ENCODE measurements at places on chromosomes 5 and 9. TPM values are rescaled to one million over a fixed set of nuclear protein-coding genes. Genes with fewer than 3 reads are reported as not detected.

DNA sequence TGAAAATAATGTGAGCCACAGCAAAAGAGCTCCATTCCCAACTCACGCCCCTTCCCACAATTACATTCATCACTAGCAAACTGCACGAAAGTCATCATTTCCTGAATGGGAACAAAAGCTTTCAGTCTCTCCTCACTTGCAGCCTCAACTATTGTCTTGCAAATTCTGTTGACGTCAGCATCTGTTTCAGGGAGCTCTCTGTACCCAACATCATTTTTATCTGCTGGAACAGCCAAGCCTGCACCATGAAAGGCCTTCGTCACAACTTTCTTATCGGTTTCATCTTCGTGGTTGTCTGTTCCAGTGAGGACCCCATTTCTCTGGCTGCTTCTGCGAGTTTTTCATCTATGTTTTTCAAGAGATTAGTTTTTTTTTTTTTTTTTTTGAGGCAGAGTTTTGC, 14.3 kb upstream of the RNF130 start:
- no peak for DNase-seq

The FOXD4L5 gene
- 0.08 TPM for total RNA-seq

- no peak for DNase-seq
Measured at GRCh38 chr5:54904425-54904824, 81.0 kb downstream of the ESM1 start.

- DNase-seq = no peak
Measured at GRCh38 chr5:93708442-93708841, 33.0 kb downstream of the POU5F2 start.

DNA sequence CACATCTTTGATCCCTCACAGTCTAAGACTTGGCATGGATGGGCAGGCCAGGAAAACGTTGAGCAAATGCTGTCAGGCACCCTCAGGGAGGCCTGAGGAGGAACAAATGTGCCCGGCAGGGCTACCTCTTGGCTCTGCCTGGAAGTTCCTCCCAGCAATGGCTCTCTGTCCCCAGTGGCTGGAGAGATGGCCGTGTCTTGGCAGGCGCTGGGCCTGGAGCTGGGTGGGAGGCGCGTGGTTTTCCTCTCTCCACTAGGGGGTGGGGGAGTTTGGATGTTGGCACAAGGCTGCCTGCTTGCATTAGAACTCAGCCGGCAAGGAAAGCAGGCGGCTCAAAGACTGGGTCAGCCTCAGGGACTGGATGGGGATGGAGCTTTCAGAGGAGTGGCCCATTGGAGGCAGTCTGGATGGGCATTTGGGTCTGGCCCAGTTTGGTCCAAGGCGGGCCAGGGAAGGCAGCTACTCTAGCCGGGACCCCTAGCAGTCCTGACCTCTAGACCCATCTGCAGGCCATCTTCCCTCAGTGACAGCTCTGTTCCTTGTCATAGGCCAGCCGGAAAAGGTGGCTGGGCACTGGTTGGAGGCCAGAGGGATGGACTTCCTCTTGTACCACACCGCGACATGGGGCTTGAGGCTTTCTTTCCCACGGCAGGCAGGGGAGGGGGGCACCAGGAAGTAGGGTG, 68.2 kb upstream of the STC2 start:
- no peak for DNase-seq

GRCh38 chr5:65907135-65907534, 19.2 kb upstream of the ERBIN start:
- DNase-seq = no peak

GRCh38 chr5:172943283-172943841, 15.9 kb upstream of the RPL26L1 start:
- no peak for DNase-seq

GRCh38 chr9:127767909-127768331, 10.5 kb downstream of the SH2D3C start:
- no peak for DNase-seq

The NADK2 gene
- 31.3 TPM for total RNA-seq

DNA sequence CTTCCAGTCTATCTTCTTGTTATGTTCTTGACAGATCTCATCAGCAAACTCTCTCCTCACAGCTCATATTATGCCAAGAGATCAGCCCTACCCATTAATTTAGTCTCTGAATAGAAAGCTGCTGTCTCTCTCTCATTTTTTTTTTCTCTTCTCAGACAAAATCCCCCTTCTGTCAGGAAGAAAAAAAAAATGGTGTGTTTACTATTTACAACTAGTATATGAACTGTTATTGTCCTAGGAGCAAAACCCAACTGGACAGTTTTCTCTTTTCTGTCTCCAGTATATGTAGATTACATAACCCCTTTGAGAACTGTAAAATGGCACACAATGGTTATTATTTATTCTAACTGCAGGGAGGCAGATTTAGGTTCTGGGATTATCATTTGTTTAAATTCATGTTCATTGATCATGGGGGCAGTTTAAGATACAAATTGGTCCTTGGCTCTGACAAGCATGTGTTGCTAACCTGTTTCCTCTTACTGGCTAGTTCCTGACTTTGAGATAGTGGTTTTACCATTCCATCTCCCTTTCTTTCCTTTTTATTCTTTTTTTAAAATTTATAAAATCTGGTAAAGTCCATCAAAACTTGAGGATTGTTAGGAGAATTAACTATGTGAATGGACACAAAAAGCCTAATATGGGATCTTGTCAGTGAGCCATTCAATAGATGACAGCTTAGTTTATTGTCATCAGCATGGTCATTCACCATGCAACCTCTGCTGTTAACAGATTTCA, 210.0 kb upstream of the PAPPA start:
- DNase-seq = no peak

GRCh38 chr5:140025736-140026135, 17.4 kb downstream of the NRG2 start:
- no peak for DNase-seq

GRCh38 chr9:127140181-127140580, 17.7 kb upstream of the ANGPTL2 start:
- DNase-seq = peak; percentile 9

The GPX3 gene
- total RNA-seq = 30.2 TPM

GRCh38 chr5:68343421-68343826, 127.9 kb downstream of the PIK3R1 start:
- no peak for DNase-seq

- DNase-seq = no peak
Measured at GRCh38 chr5:23318960-23319359, 188.4 kb upstream of the PRDM9 start.

The SEMA4D gene
- total RNA-seq = 14.7 TPM

DNA sequence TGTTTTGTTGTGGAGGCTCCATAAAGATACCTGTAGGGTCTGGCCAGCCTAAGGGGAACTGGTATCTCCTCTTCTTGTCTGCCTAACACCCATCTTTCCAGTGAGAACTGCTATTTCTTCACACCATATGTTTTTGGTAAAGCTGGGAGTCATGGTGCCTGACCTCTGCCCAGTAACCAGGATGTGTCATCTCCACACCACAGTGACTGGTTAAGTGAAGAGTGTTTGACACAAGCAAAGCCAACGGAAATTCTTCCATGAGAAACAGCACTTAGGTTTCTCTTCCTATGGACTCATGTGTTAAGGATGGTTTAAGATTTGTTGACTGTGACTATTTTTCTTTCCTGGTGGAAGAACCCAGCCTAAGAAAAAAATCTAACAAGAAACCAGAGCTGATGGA, 111.5 kb downstream of the HTR4 start:
- DNase-seq = no peak

GRCh38 chr5:76174101-76174500, 90.9 kb downstream of the SV2C start:
- no peak for DNase-seq

GRCh38 chr5:135376961-135377624, 21.9 kb downstream of the MACROH2A1 start:
- no peak for DNase-seq

DNA sequence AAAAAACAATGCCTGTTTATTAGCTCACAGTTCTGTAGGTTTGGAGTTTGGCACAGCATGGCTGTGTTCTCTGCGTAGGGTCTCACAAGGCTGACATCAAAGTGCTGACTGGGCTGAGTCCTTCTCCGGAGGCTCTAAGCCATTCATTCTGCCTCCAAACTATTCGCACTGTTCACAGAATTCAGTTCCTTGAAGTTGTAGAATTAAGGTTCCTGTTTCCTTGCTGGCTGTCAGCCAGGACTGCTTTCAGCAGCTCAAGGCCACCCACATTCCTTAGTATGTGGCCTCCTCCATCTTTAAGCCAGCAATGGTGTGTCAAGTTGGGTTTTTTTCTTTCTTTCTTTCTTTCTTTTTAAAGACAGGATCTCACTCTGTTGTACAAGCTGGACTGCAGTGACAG, 161.9 kb downstream of the CDH6 start:
- peak; percentile 36 for DNase-seq

GRCh38 chr9:113301548-113301947, 1.6 kb downstream of the RNF183 start:
- DNase-seq = no peak

The PLCXD3 gene
- 0.80 TPM for total RNA-seq

The KLF9 gene
- 13.5 TPM for total RNA-seq

The STK32A gene
- 0.10 TPM for total RNA-seq

The PELO gene
- total RNA-seq = 15.2 TPM

- no peak for DNase-seq
Measured at GRCh38 chr5:83147593-83147992, 70.2 kb downstream of the XRCC4 start.

- no peak for DNase-seq
Measured at GRCh38 chr9:97850746-97851445, 2.1 kb upstream of the FOXE1 start.

DNA sequence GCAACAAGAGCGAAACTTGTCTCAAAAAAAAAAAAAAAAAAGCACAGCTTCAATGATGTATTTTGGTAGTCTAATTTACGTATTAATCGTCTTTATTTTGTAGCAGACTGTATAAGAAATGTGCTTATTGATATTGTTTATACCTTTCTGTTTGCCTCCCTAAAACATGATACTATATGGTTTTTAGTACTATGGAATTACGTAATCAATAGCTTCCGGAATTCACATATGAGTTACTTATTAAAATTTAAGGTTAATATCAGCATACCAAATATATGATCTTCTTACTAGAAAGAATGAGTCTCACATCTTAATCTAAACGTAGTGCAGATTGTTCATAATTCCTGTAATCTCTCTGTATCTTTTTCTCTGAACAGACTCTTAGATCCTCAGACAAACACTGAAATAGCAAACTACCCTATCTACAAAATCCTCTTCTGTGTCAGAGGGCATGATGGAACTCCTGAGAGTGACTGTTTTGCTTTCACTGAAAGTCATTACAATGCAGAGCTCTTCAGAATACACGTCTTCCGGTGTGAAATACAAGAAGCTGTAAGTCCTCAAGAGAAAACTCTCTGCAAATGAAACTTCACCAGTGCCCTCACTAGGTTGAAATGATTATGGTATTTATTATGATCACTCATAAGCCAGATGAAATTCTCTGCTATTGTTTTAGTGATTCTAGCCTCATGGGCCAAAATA, 44.4 kb upstream of the GPR21 start:
- DNase-seq = no peak

DNA sequence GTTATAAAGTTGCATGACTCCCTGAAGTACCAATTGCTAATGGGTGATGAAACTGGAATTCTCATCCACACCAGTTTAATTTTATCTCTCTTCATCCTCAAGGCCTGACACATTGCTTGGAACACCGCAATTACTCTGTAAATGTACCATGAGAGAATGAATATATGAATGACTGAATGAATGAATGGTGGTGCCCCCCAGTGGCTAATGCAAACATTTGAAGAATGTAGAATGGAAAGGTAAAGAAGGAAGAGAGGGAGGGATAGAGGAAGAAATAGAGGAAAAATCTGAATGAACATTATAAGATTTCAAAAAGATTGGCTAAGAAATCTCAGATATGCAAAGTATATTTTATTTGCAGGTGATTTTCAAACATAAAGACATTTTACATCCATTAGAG, 13.1 kb downstream of the PAPPA start:
- no peak for DNase-seq

The ACTBL2 gene
- total RNA-seq = not detected

DNA sequence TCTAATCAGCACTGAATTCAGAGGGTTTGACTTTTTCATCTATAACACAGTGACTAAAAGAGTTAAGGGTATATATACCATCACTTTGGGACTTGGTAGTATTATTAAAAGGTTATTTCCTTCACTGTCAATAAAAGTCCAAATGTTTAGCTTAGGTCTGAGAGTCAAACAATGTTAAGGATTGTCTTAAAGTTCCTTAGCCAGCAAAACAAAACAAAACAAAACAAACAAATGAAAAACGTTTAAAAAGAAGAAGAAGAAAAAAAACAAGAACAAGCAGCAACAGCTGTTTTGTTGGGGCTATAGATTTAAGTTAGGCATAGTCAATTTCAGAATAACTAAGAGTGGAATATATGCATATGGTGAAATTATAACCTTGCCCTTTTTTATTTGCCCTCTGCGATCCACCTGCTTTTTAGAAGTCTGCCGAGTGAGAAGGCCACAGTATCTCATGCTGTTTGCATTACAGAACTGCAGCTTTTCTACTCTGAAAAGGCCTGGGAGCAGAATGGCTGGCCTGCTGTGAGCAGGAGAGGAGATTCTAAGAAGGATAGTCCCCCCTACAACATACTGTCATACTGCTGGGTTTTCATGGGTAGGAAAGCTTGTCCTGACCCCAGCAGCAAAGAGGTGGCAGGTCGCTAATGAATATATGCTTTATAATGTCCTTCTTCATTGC, 141.7 kb downstream of the NTRK2 start:
- DNase-seq = no peak

The KCNV2 gene
- total RNA-seq = not detected

The FAM169A gene
- 4.9 TPM for total RNA-seq

- DNase-seq = peak; percentile 17
Measured at GRCh38 chr5:132498686-132499271, 8.2 kb upstream of the IRF1 start.

DNA sequence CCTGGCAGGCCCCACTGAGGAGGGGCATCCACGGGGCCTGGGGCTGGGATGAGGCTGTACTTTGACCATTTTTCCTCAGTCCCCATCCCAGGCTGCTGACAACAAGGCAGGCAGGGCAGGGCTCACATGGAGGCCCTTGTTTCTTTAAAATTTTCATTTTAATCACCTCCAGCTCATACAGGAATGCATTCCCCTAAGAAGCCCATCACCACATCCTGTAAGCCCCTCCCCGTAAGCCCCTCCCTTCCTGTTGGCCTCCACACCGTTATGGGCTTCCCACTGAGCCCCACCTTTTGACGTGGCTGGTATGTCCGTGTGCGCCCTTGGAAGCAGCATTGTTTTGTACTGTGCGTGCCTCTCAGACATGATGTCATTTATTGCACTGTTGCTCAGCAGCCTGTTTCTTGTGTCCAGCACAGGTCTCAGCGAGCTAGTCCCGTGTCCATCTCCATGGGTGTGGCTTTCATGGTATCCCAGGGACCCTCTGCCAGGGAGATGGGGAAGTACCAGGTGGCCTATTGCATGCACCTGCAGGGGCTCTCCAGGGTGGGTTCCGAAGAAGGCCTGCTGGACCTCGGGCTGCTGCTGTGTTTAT, 22.4 kb downstream of the PHF2 start:
- DNase-seq = peak; percentile 37

All from colonic mucosa (tissue), 4 donors.